ENCODE measurements at places on chromosomes 5 and 9. TPM values are rescaled to one million over a fixed set of nuclear protein-coding genes. Genes with fewer than 3 reads are reported as not detected.

DNA sequence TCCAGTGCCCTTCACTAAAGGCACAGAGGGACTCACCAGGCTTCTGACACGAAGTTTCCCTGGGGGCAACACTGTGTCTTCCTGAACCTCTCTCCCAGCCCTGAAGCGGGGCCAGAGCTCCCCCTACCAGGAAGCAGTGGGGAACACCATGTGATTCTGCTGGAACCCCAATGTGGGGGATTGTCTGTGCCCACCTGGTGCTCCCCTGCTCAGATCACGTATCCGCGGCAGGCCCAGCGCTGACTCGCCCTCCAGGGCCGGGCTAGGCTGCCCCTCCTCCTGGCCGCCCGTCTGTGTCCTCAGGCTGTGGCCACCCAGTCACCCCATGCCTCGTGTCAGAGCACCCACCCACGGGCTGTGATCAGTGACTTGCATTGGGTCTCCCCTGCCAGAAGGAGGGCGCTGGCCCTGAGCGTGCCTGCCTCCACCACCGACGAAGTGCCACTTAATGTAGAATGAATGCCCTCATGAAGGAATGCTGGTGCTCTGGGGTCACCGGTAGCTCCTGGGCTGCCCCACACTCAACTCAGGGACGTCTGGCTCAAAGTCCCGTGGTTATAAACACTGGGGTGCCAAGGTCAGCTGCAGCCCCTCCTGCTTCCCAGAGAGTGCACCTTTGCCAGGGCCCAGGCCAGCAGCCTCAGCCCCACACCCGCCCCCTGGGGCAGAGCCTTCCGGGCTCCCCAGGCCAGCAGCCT is 22.1 kb downstream of the SARDH start:
- H3K36me3 ChIP-seq: no peaks in the 10 kb centered on the region
- H3K27ac ChIP-seq: peak overlapping the region; percentile 32
- H3K4me1 ChIP-seq: peaks cover 14% of the 10 kb centered on the region
- no peaks in the 10 kb centered on the region for H3K27me3 ChIP-seq

- peaks cover 20% of the 10 kb centered on the region for H3K4me1 ChIP-seq
- H3K4me3 ChIP-seq: no peak overlapping the region
- DNase-seq: no peak
- H3K27me3 ChIP-seq: no peaks in the 10 kb centered on the region
- H3K36me3 ChIP-seq: no peaks in the 10 kb centered on the region
Measured at GRCh38 chr5:67187006-67187715, 9.4 kb downstream of the CD180 start.

DNA sequence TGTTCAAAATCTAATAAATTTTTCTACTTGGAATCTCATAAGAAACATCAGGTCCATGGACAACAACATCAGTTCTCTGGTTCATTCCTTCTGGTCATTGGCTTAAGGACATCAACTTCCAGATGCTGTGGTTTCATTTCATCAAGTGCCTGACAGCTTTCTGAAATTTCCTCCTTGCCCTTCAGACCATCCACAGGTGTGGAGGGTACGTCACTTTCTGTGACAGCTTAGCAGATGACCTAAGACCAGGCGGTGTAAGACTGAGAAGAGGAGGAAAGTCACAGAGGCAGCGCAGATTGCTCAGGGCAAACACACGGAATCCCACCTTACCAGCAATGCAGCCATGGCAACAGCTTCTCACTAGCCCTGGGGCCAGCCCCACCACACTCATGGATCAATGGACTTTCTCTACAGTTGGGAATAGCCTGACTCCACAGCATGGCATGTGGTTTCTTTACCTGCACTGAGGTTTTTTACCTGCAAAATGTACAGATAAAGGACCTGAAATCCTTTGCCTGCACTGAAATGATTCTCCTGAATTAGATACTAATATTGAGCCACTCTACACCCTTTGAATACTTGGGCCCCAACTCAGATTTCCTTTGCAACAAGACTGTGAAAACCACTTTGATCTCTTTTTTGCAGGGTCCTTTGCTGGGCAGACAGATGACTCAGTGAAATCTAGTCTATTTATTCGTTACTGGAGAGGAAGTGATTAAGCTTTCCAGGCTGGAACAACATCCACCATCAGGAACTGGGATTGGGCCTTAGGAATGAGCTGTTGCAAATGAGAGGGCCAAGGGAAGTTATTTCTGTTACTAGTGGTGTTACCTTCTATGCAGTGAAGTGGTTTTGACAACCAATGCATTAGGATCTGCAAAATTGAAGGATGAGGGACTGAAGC is 26.9 kb downstream of the TICAM2 start:
- no peaks in the 10 kb centered on the region for H3K4me1 ChIP-seq
- peaks cover 6% of the 10 kb centered on the region for H3K36me3 ChIP-seq
- no peak overlapping the region for H3K27ac ChIP-seq
- H3K27me3 ChIP-seq: no peaks in the 10 kb centered on the region

DNA sequence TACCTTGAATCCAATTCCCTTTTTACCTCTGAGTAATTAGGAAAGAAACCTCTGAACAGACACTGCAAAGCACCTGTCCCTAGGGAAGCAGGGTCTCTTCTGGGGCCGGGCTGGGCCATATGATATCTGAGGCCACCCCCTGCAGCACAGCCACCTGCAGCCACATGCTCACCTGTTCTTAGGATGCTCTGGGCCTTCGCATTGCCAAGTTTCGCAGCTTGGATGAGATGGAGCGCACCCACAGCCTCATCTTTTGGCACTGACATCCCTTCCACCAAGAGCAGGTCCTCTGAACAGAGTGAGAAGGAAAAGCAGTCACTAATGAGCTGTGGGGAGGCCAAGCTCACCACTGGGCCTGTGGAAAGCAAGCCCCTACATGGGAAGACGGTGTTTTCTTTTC is 27.3 kb downstream of the CLTA start:
- no peak overlapping the region for H3K27ac ChIP-seq
- no peak for DNase-seq
- H3K4me3 ChIP-seq: no peak overlapping the region
- H3K27me3 ChIP-seq: no peaks in the 10 kb centered on the region
- H3K36me3 ChIP-seq: peaks cover 88% of the 10 kb centered on the region

DNA sequence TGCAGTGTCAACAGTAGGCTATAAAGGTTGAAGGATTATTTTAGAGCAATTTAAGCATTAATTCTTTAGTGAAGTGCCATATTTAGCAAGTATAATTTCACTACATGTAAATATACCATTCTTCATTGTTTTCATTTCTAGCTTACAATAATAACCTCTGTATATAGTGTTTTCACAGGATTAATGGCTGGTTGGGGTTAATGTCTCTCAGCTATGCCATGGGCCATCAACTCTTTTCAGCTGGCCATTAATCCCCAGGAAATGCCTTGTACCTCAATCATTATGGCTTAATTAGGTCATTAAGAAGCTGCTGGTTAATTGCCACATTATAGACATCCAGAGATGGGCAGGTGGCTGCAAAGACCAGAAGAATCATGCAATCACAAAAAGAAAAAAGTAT is 715.1 kb downstream of the MAT2B start:
- no peaks in the 10 kb centered on the region for H3K4me1 ChIP-seq
- no peak overlapping the region for H3K27ac ChIP-seq

GRCh38 chr9:33306037-33306436 is 15.7 kb downstream of the NFX1 start:
- no peak overlapping the region for H3K27ac ChIP-seq
- H3K36me3 ChIP-seq: peaks cover 100% of the 10 kb centered on the region
- peaks cover 3% of the 10 kb centered on the region for H3K4me1 ChIP-seq
- no peak for DNase-seq
- no peaks in the 10 kb centered on the region for H3K27me3 ChIP-seq

The PCA3 gene
- total RNA-seq: not detected

The GPR21 gene
- 2.2 TPM for total RNA-seq

The TMEFF1 gene
- total RNA-seq: 0.80 TPM

DNA sequence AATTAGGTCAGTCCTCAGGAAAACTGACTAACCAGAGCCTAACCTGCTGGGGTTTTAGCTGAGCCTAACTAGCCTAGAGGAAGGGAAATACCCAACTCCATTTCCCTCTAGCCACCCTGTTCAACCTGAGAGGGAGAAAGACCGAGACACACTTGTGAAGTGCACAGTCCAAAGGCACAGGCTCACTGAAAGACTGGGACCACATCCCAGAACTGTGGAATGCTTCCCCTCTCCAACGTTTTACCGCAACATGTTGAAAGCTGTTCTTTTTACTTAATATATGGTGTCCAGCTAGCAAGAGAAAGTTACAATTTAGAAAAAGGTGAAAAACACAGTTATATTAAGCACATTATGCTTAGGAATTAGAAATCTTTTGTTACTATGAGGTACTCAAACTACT is 76.8 kb upstream of the SIMC1 start:
- DNase-seq: no peak
- no peaks in the 10 kb centered on the region for H3K4me1 ChIP-seq
- H3K36me3 ChIP-seq: no peaks in the 10 kb centered on the region
- H3K27ac ChIP-seq: no peak overlapping the region
- H3K4me3 ChIP-seq: no peak overlapping the region
- H3K27me3 ChIP-seq: no peaks in the 10 kb centered on the region

- H3K27ac ChIP-seq: no peak overlapping the region
- DNase-seq: no peak
- no peaks in the 10 kb centered on the region for H3K36me3 ChIP-seq
Measured at GRCh38 chr5:144195448-144195847, 24.8 kb downstream of the KCTD16 start.

DNA sequence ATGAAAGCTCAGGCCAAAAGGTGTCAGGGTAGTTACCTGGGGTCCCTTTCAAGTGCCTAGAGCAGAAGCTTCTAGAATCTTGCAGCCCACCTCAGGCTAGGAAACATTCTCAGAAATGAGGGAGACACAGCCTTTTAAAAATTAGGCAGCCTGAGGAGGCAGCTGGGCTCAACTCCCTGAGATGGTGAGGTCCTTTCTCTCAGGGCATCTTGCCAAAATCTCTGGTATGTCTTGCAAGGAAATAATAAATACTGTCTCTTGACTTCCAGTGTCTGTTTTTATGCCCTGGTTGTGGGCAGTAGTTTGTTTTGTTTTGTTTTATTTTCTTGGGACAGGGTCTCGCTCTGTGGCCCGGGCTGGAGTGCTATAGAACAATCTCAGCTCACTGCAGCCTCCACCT is 100.9 kb upstream of the APC start:
- H3K27ac ChIP-seq: no peak overlapping the region
- H3K4me3 ChIP-seq: no peak overlapping the region
- no peaks in the 10 kb centered on the region for H3K36me3 ChIP-seq
- H3K4me1 ChIP-seq: peaks cover 5% of the 10 kb centered on the region
- no peak for DNase-seq

- no peaks in the 10 kb centered on the region for H3K27me3 ChIP-seq
- no peak overlapping the region for H3K4me3 ChIP-seq
Measured at GRCh38 chr5:32217886-32218396, 43.8 kb upstream of the GOLPH3 start.

- H3K27ac ChIP-seq: no peak overlapping the region
- H3K27me3 ChIP-seq: peaks cover 66% of the 10 kb centered on the region
- peaks cover 12% of the 10 kb centered on the region for H3K4me1 ChIP-seq
- no peak for DNase-seq
Measured at GRCh38 chr5:176632745-176633144, 2.3 kb downstream of the EIF4E1B start.

GRCh38 chr9:79551994-79552393 is 19.8 kb upstream of the TLE4 start:
- DNase-seq: no peak
- H3K27ac ChIP-seq: no peak overlapping the region
- no peaks in the 10 kb centered on the region for H3K4me1 ChIP-seq
- no peaks in the 10 kb centered on the region for H3K27me3 ChIP-seq

DNA sequence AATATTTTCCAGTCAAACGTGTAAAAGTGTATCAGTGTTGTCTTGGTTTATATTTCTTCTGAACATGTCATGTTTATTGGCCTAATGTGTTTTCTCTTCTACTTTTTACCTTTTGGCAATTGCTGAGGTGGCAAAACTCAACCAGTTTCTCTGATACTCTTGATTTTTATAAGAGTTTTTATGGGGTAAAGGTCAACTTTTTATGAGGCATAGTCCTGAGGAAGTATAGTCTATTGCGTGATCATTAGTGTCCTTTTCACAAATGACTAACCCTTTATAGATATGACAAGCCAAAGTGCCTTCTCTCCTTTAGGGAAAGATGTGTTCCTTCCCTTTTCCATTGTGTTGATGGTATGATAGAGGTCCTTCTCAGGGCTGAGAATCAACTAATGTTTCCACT is 32.9 kb downstream of the OCLN start:
- peaks cover 31% of the 10 kb centered on the region for H3K4me1 ChIP-seq
- H3K36me3 ChIP-seq: no peaks in the 10 kb centered on the region
- no peak overlapping the region for H3K27ac ChIP-seq
- no peaks in the 10 kb centered on the region for H3K27me3 ChIP-seq
- DNase-seq: no peak

DNA sequence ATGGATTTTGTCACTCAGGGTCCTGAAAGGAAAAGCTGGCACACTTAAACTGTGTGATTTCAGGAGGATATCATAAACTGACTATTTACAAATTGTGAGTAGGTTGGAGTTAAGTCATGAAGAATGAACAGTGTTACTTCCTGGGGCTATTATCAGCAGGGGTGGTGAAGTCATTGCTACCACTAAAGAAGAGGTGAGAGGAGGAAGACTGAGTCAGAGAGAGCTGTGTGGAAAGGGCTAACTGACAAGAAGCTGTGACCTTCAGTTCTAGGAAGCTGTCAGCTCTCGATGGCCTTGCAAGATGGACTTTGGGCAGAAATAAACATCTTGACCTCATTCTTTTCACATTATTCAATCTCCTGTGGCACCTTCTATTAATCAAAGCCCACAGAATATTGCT is 72.3 kb upstream of the STARD4 start:
- no peak overlapping the region for H3K4me3 ChIP-seq
- no peak for DNase-seq
- no peak overlapping the region for H3K27ac ChIP-seq
- H3K36me3 ChIP-seq: no peaks in the 10 kb centered on the region

The SLC34A1 gene
- not detected for total RNA-seq

DNA sequence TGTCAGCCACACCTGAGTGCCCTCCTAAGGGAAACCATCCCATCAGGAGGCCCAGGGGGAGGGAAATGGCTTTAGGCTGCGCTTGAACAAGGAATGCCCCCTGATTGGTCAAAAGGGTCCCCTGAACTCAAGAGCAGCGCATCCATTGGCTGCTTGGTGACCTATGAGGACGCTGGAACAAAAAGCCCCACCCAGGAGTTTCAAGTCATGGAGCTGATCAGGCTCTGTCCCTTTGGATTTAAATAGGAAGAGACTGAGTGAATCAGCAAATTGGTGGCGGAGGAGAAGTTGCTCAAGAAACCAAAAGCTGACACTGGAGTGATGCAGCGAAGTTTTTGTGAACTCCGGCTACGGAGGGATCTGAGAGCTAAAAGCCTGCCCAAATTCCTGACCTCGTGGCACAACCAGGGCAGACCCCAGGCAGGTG is 66.7 kb downstream of the SMIM23 start:
- H3K4me1 ChIP-seq: no peaks in the 10 kb centered on the region
- no peaks in the 10 kb centered on the region for H3K36me3 ChIP-seq
- H3K4me3 ChIP-seq: no peak overlapping the region
- H3K27ac ChIP-seq: no peak overlapping the region
- H3K27me3 ChIP-seq: no peaks in the 10 kb centered on the region

Data from lower lobe of right lung (tissue), 2 donors.